K562 (cell line): ENCODE measurements at places on chromosomes 12 and 14. TPM values are rescaled to one million over a fixed set of nuclear protein-coding genes. Genes with fewer than 3 reads are reported as not detected.

DNA sequence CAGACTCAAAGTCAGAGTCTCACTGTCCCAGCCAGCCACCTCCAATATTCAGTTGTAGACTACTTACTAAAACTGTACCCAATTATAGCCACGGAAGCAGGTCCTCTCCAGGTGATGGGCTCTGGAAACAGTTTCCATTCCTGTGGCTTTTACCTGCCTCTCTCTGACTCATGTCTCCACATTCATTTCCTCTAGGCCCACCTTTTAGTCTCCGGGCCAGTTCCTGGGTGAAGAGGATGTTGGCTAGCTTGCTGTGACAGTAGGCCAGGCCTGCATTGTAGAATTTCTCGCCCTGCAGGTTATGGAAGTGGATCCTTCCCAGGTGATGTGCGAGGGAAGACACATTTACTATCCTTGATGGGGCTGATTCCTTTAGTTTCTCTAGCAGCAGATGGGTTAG, 5.6 kb downstream of the RDH11 start:
- H3K27me3 ChIP-seq, result no peaks in the 10 kb centered on the region
- H3K4me1 ChIP-seq, result 0 out of 2 replicates have a peak, but pooled peaks cover 6% of the 10 kb centered on the region
- no peak overlapping the region for H3K27ac ChIP-seq
- H3K4me3 ChIP-seq, result no peak overlapping the region

- H3K4me3 ChIP-seq, result peak overlapping the region; percentile 19; the same call in 1 of the 2 replicates
- no peaks in the 10 kb centered on the region for H3K27me3 ChIP-seq
- H3K4me1 ChIP-seq, result peaks cover 16% of the 10 kb centered on the region
- H3K27ac ChIP-seq, result no peak overlapping the region
- no peak for DNase-seq
Observed at GRCh38 chr12:65171870-65172269, 2.5 kb downstream of the LEMD3 start.

- no peaks in the 10 kb centered on the region for H3K27me3 ChIP-seq
- DNase-seq, result no peak
- H3K27ac ChIP-seq, result no peak overlapping the region
- H3K4me1 ChIP-seq, result peaks cover 5% of the 10 kb centered on the region; the same call in 1 of the 2 replicates
Observed at GRCh38 chr12:104182621-104183378, 32.8 kb upstream of the TXNRD1 start.

DNA sequence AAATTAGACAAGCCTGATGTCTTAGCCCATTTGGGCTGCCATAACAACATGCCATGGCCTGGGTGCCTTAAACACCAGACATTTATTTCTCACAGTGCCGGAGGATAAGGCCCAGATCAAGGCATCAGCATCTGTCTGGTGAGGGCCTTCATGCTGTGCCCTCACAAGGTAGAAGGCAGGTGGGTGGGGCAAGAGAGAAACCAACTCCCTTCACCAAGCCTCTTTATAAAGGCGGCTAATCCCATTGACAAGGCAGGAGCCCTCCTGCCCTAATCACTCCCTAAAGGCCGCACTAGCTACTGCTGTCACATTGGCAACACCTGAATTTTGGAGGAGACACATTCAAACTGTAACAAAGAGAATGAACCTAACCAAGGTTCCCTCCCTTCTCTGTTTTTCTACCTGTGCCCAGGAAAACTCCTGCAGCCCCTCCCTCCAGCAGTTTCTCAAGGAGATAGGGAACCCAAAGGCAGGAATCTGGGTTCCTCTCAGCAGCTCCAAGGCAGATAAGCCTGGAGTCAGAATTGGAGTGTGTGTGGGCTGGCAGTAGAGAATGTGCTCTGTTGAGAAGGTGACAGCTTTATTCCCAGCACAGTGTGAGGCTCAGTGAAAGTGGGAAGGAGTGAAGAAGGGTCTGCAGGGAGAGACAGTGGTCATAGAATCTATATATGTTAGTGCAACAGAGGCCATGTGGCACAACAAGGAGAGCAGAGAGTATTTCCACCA, 21.7 kb upstream of the GPATCH2L start:
- H3K27me3 ChIP-seq, result peaks cover 24% of the 10 kb centered on the region
- no peaks in the 10 kb centered on the region for H3K36me3 ChIP-seq
- H3K27ac ChIP-seq, result no peak overlapping the region
- no peak for DNase-seq
- no peaks in the 10 kb centered on the region for H3K4me1 ChIP-seq

GRCh38 chr14:45838597-45838996, 585.6 kb upstream of the MIS18BP1 start:
- no peak overlapping the region for H3K27ac ChIP-seq
- H3K36me3 ChIP-seq, result no peaks in the 10 kb centered on the region
- DNase-seq, result no peak
- no peaks in the 10 kb centered on the region for H3K4me1 ChIP-seq
- no peaks in the 10 kb centered on the region for H3K27me3 ChIP-seq
- no peak overlapping the region for H3K4me3 ChIP-seq

GRCh38 chr14:64421166-64421565, 33.0 kb downstream of the MTHFD1 start:
- no peak for DNase-seq
- no peaks in the 10 kb centered on the region for H3K4me1 ChIP-seq
- no peak overlapping the region for H3K27ac ChIP-seq
- H3K4me3 ChIP-seq, result no peak overlapping the region
- H3K27me3 ChIP-seq, result no peaks in the 10 kb centered on the region

The TCHP gene
- total RNA-seq, result 18.7 and 20.4 TPM in 2 replicates

The SMCO2 gene
- not detected in 2 replicates for total RNA-seq

DNA sequence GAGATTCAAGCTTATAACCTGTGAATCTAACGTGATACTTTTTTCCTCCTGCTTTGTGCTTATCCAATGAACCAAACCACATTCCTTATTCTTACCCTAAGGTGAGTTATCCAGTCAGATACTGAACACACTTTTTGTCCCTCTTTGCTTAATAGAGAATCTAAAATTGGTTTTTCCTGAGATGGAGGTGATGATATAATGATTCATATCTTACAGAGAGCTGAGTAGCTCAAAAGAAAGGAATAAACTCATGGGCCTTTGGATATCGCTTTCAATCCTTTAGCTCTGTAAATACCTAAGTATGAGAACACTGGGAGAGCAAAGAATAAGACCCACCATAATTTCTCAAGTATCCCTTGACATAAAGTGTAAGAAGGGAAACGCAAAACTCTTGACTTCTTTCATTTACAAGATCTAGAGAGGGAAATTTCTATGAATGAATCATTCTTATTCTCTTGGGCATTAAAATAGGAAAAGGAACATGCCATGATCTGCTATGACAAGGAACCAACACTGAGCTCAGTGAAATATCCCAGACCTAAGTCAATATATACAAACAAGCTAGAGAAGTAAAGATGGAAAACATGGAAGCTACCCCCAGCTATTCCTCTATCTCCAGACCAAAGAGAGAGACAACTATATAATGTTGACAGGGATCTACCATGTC, 81.8 kb upstream of the STAC3 start:
- H3K4me1 ChIP-seq, result no peaks in the 10 kb centered on the region
- no peaks in the 10 kb centered on the region for H3K27me3 ChIP-seq
- no peak overlapping the region for H3K4me3 ChIP-seq
- 0 out of 3 replicates have a peak, but pooled peaks cover 3% of the 10 kb centered on the region for H3K36me3 ChIP-seq

GRCh38 chr12:112182499-112182898, 57.1 kb downstream of the TRAFD1 start:
- no peak for DNase-seq
- no peak overlapping the region for H3K4me3 ChIP-seq
- no peaks in the 10 kb centered on the region for H3K27me3 ChIP-seq
- no peak overlapping the region for H3K27ac ChIP-seq
- no peaks in the 10 kb centered on the region; the same call in 1 of the 2 replicates for H3K4me1 ChIP-seq
